ENCODE measurements at places on chromosomes 6 and 20.

DNA sequence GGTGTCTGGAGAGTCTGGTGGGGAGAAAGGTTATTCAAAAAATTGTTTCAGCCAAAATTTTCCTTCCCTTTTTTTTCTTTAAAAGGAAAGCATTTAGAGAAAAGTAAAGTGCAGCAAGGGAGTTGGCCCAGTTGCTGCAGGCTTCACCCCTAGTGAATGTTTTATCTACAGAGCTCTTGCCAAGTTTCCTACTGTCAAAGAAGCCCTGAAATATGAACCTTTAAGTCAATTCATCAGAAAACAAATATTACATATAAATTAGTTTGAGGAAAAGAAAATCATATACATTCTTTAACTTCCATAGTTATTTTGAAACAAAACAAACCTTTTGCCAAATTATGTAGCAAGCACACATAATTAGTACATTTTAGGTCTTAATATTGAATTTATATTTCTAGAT is 25.0 kb upstream of the HMGCLL1 start:
- DNase-seq: no peak

DNA sequence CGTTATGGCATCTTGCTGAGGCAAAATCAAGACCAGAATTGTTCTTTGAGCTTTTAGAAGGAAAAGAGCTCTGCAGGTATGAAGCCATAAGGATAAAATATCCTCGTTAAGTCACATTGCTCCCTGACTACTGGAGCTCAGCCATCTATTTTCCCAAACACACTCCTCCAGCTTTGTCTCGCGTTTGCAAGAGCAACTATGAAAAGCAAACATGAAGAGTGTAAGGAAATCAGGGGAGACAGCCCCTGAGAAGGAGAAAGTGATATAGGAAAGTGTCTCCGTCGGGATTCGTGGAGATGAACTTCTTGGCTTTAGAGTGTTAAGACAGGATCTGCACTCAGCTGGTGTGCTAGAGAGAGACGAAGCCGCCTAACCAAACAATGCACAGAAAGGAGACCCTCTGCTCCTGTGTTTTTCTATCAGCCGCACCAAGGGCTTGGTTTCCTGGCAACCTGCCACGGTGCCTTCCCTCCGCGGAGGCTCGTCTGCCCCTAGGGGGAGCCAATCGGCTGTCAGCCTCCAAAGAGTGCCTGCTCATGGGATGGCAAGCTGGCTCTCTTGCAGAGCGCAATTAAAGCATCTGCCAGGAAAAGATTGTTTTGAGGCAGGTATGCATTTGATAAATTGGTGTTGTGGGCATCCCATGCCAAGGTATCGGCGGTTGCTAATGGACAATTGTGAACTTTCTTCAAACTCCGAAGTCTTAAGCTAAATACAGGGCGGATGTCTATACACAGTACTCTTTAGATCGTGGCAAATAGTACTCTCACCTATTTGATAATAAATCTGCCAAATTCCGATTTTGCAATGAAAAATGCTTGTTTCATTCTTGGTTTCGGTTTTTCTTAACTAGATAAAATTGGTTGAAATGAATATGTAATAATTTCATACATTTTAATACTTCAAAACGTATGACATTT is 603.2 kb downstream of the RNF144B start:
- DNase-seq: no peak

GRCh38 chr20:10249822-10250221 is 31.2 kb downstream of the SNAP25 start:
- DNase-seq: no peak

DNA sequence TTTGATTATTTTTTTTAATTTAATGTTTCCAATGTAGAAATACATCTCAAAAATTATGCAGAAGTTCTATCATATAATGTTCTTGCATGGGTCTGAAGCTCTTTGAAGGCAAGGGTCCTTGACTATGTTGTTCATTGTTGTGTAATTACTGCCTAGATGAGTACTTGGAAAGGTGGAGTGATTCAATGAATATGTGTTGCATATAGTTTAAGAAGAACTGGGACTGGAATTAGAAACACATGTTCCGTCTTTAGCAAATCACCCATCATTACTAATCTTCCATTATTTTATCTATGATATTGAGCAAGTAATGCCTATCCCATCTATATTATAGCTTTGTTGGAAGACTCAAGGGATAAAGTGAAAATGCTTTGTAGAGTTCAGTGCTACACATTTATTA is 147.3 kb downstream of the LAMA2 start:
- no peak for DNase-seq

- DNase-seq: no peak
Observed at GRCh38 chr6:161696801-161697200, 422.9 kb upstream of the AGPAT4 start.

- no peak for DNase-seq
Observed at GRCh38 chr6:135266675-135267074, 85.6 kb downstream of the MYB start.

- DNase-seq: no peak
Observed at GRCh38 chr6:53244958-53245357, 96.3 kb upstream of the GCM1 start.

DNA sequence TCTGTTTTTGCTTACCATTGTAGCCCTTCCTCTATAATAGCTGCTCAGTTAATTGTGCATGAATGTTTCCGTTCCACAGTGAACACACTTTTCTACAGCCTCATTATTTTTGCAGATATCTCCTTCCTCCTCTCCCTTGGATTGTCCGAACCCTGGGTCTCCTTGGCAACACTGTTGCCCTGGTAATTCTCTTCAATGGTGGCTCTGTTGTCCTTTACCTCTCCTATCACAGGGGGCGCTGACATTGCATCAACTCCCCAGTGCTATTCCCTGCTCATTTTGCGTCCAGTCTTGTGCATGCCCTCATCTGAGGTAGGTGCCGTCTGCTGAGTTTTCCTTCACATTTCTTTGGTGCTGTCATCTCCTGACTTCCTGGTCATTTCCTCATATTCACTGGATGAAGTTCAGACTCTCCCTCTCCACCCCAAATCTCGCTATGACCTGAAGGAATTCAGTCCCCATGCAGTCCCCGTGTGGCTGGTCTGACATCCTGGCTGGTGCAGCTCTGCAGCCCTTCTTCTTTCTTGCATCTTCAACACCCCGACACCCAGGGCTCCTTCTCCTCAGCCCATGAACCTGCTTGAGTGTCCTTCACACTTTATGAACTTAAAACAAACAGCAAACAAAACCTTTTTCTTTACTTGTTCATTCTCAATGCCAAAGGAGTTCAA is 21.1 kb downstream of the PHACTR2 start:
- DNase-seq: no peak

- DNase-seq: no peak
Observed at GRCh38 chr6:67031451-67031850, 1324.4 kb upstream of the EYS start.

Measured in AG04450 (cell line).